ENCODE measurements at places on chromosomes 4 and X. TPM values are rescaled to one million over a fixed set of nuclear protein-coding genes. Genes with fewer than 3 reads are reported as not detected.

MAP3K15 gene
- total RNA-seq = 0.37 TPM

HTRA3 gene
- total RNA-seq = 0.64 TPM

GYPE gene
- not detected for total RNA-seq

HSFX4 gene
- total RNA-seq = not detected

PAK3 gene
- total RNA-seq = 31.5 TPM

TIGD4 gene
- 0.83 TPM for total RNA-seq

PRR32 gene
- not detected for total RNA-seq

ZXDA gene
- 3.4 TPM for total RNA-seq

PRIMPOL gene
- total RNA-seq = 12.8 TPM

FAM241A gene
- 1.2 TPM for total RNA-seq

FAM9C gene
- total RNA-seq = not detected

MAGEB1 gene
- not detected for total RNA-seq

SYP gene
- 291 TPM for total RNA-seq

GRCh38 chr4:139798456-139798855 is 132.8 kb downstream of the MGST2 start:
- peaks cover 17% of the 10 kb centered on the region for H3K27me3 ChIP-seq
- H3K4me1 ChIP-seq = peaks cover 70% of the 10 kb centered on the region
- H3K36me3 ChIP-seq = no peaks in the 10 kb centered on the region
- H3K27ac ChIP-seq = no peak overlapping the region
- H3K4me3 ChIP-seq = no peak overlapping the region

GRCh38 chr4:118941149-118941548 is 52.5 kb downstream of the SYNPO2 start:
- no peaks in the 10 kb centered on the region for H3K27me3 ChIP-seq
- no peak overlapping the region for H3K27ac ChIP-seq
- no peaks in the 10 kb centered on the region for H3K36me3 ChIP-seq
- no peak for DNase-seq
- H3K4me3 ChIP-seq = no peak overlapping the region

DNA sequence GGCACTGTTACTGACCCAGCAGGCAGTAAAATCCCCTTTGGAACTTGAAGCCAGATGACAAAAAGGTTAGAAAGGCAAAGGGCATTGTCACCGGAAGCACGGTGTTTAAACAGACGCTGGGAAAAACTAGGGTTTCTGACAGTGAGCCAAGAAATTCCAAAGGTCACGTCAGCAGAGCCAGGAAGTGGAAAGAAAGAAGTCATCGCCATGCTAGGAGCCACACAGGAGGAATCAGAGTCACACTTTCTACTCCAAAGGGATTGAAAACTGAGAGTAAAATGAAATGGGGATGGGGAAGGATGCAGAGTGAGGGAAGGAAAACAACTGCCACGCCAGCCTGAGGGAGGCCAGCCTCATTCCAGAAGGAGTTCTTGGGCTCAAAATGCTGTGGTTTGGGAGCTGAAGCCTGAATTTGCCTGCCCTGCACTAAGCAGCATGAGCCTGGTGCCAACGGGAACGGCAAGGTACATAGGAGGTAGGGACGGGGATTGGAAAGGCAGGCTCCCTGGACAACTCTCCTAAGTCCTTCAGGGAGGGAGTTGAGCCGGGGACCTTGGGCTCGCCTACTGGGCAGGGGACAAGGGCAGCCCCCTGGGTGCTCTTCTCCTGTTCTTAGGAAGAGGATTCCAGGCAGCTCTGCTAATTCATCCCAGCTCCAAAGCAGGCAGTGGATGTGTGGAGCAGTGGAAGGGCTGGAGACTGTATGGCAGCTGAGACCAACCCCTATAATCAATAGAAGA is 66.8 kb downstream of the SOWAHB start:
- no peaks in the 10 kb centered on the region for H3K36me3 ChIP-seq
- no peaks in the 10 kb centered on the region for H3K27me3 ChIP-seq
- H3K4me3 ChIP-seq = no peak overlapping the region
- H3K4me1 ChIP-seq = peaks cover 3% of the 10 kb centered on the region

GRCh38 chr4:80492761-80493160 is 157.2 kb downstream of the CFAP299 start:
- H3K27ac ChIP-seq = no peak overlapping the region
- no peak overlapping the region for H3K4me3 ChIP-seq
- DNase-seq = no peak
- peaks cover 4% of the 10 kb centered on the region for H3K27me3 ChIP-seq

DNA sequence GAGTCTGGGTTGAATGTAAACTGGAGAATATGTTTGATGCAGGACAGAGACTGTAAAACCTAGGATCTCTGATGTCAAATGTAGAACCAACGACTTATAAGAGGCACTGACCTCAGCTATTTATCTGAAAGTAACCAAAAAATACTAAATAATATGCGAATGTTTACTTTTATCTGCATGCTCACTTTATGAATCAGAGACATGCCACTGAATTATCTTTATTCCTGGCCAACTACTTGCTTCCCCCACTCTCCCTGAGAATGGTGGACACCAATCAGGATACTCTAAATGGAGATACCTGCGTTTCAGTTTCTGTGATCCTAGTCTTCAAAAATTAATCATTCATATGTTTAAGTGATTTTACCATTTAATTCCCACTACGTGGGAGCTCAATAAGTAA is 1038.4 kb upstream of the PABPC4L start:
- no peaks in the 10 kb centered on the region for H3K27me3 ChIP-seq
- DNase-seq = no peak
- no peak overlapping the region for H3K4me3 ChIP-seq
- H3K4me1 ChIP-seq = no peaks in the 10 kb centered on the region
- H3K27ac ChIP-seq = no peak overlapping the region

DNA sequence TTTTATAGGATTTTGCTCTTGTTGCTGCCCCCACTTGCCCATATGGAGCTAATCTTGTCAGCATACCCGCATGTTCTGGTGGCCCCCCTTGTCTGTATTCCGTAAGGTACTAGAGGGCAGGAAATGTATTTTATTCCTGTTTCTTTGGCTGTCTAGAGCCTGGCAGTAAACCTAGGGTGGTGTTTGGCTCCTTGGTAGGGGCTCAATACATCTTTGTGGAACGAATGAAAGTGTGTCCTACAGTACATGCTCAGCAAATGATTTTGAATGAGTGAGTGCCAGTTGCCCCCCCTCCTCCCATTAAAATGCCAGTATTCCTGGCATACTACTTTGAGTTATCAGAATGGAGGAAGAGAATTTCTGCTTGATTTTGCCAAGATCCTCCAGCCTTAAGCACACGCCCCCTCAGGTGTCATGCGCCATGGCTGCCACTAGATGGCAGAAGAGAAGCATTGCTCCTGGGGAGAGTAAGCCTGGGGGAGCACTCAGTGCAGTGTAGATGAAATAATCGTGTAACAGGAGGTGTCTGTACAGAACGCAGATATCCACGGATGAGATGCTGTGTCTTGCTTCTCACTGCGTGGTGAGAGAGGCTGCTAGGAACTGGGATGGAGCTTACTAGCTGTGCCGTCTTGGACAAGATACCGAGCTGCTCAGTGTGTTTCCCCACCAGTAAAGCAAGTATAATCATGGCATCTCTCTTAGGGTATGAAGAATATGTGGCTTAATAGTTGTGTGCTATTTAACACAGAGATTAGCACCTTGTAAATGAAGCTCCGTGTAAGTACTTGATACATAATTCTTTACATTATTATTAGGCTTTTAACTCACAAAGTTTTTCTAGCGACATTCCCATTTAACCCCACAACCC is 17.2 kb upstream of the RNF212 start:
- peaks cover 4% of the 10 kb centered on the region for H3K4me1 ChIP-seq
- peaks cover 4% of the 10 kb centered on the region for H3K36me3 ChIP-seq
- no peak overlapping the region for H3K27ac ChIP-seq
- peaks cover 2% of the 10 kb centered on the region for H3K27me3 ChIP-seq
- H3K4me3 ChIP-seq = no peak overlapping the region
- DNase-seq = peak; percentile 79

- no peaks in the 10 kb centered on the region for H3K27me3 ChIP-seq
- no peak for DNase-seq
- no peaks in the 10 kb centered on the region for H3K4me1 ChIP-seq
- H3K36me3 ChIP-seq = no peaks in the 10 kb centered on the region
Measured at GRCh38 chr4:146490106-146490505, 31.6 kb downstream of the SLC10A7 start.

DNA sequence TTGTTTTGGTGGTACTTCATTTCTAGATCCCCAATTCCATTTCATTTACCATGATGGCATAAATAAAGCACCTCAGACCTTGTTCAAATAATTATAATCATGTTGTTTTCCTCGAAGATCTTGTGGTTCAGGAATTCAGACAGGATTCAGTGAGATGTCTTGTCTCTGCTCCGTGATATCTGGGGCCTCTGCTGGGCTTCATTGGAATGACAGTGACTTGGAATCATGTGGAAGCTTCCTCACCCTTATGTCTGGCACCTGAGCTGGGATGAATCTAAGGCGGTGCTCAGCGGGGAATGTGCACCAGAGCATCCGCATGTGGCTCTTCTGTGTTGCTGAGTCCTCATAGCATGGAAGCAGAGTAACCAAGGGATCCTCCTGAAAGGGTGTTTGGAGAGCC is 132.2 kb downstream of the VEGFC start:
- peaks cover 3% of the 10 kb centered on the region for H3K27me3 ChIP-seq
- H3K4me3 ChIP-seq = no peak overlapping the region
- DNase-seq = no peak
- H3K4me1 ChIP-seq = no peaks in the 10 kb centered on the region
- no peak overlapping the region for H3K27ac ChIP-seq

DNA sequence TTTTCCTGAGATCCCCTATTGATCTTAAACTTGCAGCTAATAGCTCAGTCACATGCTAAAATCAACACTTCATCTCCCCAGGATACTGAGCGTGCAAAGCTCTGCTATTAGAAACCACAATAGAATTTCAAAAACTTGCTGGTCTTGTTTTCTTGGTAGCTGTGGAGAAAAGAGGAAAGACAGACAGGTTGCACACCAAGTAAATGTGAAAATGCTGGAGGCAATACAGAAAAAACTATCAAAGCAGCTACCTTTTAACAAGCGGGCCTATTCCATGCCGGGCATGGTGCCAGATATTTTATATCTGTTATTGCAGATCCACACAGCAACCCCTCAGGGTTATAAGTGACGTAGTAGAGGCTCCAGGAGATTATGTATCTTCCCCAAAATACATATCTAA is 171.9 kb downstream of the DCTD start:
- H3K27me3 ChIP-seq = no peaks in the 10 kb centered on the region
- no peak overlapping the region for H3K27ac ChIP-seq
- H3K4me1 ChIP-seq = no peaks in the 10 kb centered on the region
- DNase-seq = no peak
- H3K4me3 ChIP-seq = no peak overlapping the region

DNA sequence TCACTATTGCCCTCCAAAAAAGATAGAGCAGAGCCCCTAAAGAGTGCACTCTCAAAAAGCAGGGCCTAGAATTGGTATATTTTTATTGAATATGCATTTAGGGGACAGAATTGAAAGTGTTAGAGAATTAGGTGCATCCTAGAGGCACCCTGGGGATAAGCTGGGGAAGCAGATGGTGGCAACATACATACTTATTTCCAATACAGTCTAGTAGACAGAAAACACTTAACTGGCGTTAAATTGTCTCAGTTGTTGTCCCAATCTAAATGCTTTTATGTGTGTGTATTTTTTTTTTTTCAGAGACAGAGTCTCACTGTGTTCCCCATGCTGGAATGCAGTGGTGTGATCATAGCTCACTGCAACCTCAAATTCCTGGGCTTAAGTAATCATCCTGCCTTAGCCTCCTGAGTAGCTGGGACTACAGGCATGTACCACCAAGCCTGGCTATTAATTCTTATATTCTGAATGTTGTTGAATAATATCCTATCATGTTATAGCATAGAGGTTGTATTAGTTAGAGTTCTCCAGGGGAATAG is 481.8 kb downstream of the GRXCR1 start:
- no peak overlapping the region for H3K27ac ChIP-seq
- H3K4me1 ChIP-seq = no peaks in the 10 kb centered on the region
- no peak for DNase-seq
- no peak overlapping the region for H3K4me3 ChIP-seq
- no peaks in the 10 kb centered on the region for H3K36me3 ChIP-seq
- H3K27me3 ChIP-seq = no peaks in the 10 kb centered on the region

DNA sequence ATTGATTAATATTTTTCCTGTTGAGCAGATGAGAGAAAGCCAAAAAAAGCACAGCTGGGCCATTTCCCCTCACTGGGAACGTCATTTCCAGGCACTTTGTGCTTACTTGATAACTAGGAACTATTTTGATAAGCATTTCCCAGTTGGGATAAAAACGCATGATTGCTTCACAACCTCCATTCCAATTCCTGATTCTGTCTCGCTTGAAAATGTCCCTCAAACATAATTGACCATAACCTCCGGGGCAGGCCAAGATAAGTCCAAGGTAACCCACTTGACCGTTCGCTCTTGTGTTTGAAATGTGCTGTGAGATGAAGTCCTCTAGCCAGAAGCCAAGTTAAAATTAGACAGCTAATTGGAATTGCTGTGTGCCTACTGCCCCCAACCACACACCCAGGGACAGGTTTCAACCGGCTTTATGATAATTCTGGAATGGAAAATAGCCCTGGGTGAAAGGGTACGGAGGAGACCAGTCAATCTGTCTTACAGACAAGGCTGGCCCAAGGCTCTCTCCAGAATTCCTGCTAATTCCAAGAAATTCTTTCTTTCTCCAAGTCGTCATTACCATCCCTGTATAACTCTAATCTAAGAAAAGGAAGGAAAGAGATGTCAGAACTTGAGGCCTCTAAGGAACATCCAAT is 137.1 kb downstream of the MID1 start:
- DNase-seq = no peak
- no peaks in the 10 kb centered on the region for H3K36me3 ChIP-seq
- no peak overlapping the region for H3K27ac ChIP-seq
- H3K4me1 ChIP-seq = peaks cover 2% of the 10 kb centered on the region
- H3K27me3 ChIP-seq = no peaks in the 10 kb centered on the region

DNA sequence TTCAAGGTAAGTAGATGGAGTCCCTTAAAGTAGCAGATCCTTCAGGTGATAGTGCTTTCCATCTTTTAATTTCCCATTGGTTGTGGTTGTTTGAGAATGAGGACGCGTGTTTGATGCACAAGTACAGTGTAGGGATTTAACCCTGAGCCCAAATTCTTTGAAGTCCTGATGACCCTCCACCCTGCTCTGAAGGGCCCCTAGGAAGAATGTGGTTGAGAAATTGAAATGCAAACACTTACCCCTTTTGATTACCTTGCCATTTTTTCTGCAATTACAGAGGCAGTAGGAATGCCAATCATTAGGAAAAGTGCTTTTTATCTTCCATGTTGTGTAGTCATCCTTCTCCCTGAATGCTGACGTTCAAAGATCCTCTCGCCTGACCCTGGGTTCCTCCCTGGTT is 112.4 kb downstream of the ZNF518B start:
- H3K4me3 ChIP-seq = no peak overlapping the region
- H3K27me3 ChIP-seq = no peaks in the 10 kb centered on the region
- no peak overlapping the region for H3K27ac ChIP-seq

DNA sequence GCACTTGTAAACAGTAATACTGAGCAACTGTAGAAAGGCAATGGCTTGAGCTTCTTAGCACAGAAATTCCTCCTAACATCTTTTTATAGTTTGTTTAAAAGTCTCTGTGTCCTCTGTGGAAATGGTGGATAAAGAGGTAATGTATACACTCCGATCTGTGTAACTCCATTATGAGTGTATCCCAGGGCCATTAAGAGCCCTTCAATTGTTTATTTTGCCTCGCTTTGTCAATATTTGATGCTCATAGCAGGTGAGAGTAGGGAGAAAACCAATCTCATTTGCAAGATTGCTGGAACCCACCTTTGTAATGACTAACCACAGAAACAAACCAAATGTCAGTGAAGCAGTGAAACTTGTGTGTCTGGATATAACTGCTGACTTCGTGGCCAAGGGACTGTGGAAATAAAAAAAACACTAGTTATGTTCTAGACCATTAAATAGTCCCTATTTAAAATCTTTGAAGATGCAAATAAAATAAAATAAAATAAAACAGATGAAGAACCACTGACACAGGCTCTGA is 598.2 kb upstream of the BOD1L1 start:
- peaks cover 2% of the 10 kb centered on the region for H3K27me3 ChIP-seq
- no peak for DNase-seq
- no peak overlapping the region for H3K4me3 ChIP-seq
- no peaks in the 10 kb centered on the region for H3K4me1 ChIP-seq
